ENCODE measurements at places on chromosomes 11 and 22.
A peak's percentile ranks its signal among the peaks of the same experiment; 100 is the strongest.

DNA sequence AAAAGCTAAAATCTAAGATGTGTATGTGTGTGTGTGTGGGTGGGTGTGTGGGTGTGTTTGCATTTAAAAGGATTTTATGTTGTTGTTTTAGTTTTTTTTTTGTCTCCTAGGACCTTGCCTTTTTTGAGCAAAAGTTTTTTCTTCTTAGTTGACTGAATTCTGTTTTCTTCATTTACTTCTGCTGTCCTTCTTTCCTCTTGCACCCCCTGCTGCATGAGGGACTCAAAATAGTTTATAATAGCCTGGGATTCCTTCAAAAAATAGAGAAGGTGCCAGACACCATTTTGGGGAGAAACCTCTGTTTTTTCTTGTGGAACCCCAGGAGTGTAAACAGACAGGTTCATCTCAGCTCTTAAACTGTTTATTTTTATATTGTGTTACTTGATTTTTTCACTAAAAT lies 817.7 kb downstream of the TBC1D22A start:
- no peak for DNase-seq

DNA sequence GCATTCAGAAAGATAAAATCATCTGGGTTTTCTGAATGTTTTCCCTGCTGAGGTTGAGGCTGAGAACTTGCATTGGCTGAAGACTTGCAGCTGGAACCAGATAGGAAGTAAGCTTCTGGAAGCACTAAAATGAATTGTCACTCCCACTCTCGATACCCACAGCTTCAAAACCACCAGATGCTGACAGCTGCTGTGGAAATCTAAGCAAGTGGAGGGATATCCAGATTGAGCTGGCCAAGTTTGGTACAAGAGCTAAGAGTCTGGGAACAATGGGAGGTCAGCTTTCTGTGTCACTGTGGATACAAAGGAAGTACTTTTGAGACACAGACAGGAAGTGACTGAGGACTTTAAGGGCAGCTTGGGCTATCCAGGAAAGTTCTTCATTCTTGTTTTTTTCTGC lies 51.3 kb upstream of the CD44 start:
- no peak for DNase-seq

- DNase-seq: no peak
Measured at GRCh38 chr11:33362051-33362910, 105.1 kb downstream of the HIPK3 start.

DNA sequence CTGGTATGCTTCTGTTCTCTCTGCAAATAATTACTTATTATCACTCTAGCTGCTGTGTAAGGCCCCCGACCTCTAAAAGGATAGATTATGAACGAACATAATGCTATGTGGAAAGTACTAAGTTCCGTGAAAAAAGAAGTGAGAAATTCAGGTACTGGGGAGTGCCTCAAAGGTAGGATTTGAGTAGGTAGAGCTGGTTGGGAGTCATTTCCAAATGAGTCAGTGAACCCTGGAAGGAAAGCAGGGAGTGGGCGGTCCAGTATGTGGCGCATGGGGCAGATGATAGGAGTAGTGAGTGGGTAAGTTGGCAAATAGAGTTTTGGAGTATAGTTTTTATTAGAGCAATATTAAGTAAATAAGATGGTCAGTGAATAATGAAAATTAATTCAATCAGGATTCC lies 2.4 kb downstream of the ZC3H12C start:
- DNase-seq: no peak

- no peak for DNase-seq
Measured at GRCh38 chr11:37533830-37534229, 935.8 kb upstream of the RAG2 start.

DNA sequence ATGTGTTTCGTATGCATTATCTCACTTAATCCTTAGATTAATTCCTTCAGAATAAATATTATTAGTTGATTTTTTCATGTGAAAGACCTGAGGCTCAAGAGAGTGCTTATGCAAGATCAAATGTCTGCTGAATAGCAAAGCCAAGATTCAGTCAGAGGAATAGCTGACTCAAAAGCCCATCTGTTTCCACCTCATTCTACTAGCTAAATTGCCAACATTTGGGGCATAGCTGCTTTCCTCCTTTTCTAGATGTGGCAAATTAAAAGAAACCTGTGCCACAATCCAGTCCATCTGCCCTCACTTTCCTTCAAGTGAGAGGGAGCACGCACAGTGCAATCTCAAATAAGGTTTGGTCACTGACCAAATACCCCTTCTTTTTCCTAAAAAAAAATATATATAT lies 121.1 kb downstream of the PAX6 start:
- DNase-seq: peak; percentile 46

DNA sequence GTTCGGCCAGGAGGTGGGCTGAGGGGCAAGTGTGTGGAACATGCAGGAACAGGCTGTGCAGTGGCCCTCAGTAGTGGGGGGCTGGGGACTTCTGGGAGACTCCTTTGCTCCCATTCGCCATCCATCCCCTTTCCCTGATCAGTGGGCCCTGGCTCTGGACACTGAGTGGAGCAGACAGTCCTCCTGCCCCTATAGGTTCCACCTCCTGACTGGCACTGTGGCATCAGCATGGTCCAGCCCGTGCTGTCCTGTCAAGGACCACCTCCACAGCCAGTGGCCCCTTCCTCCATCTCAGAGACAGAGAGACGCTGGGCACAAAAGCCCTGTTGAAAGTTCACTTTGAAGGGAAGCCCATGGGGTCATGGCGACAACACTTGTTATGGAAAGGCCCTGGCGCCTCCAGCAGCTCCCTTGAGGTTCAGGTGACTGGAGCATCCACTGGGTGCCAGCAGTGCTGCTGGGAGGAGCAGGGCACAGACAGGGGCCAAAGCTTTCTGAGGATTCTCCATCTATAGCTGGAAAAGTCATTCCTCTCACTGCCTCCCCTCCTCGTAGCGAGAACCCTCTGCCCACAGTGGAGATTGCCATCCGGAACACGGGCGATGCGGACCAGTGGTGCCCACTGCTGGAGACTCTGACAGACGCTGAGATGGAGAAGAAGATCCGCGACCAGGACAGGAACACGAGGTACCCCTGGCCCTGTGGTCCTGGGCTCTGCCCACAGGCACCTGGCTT lies 5.6 kb downstream of the DERL3 start:
- no peak for DNase-seq

GRCh38 chr22:35451592-35451991 lies 51.7 kb downstream of the MCM5 start:
- DNase-seq: no peak

DNA sequence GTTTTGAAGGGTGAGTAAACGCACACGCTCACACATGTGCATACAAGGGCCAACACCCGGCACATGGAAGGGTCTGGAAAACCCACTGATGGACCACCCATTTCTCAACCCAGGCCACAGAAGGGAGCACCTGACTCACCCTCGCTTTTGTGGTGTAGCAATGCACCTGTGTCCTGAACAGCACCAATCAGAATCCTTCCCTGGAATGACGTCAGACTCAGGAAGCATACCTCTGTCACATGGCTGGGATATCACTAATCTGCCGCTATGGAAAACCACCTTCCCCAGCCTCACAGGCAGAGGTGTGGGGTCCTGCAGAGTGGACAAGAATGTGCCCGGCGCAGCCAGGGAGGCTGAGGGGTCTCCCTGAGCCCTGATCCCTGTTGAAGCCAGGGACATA lies 9.0 kb upstream of the OSM start:
- DNase-seq: no peak

DNA sequence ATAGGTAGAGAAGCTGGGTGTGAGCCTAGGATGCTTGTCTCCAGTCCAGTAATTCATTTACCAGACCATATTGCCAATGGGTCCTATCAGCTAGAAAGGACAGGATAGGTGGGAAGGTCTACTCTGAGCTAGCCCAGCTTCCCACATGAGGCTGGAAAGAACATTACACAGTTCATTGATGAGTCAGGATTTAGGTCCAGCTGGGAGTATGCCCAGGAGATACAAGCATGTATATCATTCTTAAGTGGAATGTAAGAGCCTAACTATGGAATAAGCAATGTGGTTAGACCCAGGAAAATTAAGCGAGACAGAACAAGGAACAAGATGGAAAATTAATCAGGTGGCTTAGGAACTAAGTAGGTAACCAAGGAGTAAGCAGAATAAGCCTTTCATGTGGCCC lies 59.0 kb upstream of the TBCEL start:
- no peak for DNase-seq
